ENCODE measurements at places on chromosomes 11 and 22.

GRCh38 chr11:120522736-120523135 is 11.2 kb downstream of the GRIK4 start:
- DNase-seq = no peak

- no peak for DNase-seq
These were observed 114.8 kb downstream of the FAM76B start for GRCh38 chr11:95674657-95675358.

DNA sequence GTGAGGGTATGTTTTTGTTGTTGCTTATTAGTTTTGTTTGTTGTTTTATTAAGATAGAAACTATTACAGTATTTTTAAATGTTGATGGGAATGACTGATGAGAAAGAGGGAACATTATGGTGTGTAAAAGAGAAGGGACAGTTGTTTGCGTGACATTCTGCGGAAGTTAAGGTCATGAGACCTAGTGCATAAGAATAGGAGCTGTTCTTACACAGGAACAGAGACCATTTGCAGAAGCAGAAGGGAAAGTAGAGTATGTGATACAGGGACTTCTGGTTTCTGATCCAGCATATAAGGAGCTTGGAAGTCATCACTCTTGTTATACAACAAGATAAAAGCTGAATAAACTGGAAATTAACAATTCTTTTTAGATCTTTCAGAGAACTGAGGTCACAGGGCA is 299.2 kb upstream of the API5 start:
- DNase-seq = no peak

- DNase-seq = no peak
These were observed 130.2 kb downstream of the TRIM44 start for GRCh38 chr11:35792846-35793192.

GRCh38 chr11:24496736-24497725 is at the start of gene LUZP2:
TSS of gene LUZP2 (plus strand) at chr11:24497053.
- no peak for DNase-seq

GRCh38 chr11:13923182-13923581 is 39.3 kb upstream of the SPON1 start:
- no peak for DNase-seq

DNA sequence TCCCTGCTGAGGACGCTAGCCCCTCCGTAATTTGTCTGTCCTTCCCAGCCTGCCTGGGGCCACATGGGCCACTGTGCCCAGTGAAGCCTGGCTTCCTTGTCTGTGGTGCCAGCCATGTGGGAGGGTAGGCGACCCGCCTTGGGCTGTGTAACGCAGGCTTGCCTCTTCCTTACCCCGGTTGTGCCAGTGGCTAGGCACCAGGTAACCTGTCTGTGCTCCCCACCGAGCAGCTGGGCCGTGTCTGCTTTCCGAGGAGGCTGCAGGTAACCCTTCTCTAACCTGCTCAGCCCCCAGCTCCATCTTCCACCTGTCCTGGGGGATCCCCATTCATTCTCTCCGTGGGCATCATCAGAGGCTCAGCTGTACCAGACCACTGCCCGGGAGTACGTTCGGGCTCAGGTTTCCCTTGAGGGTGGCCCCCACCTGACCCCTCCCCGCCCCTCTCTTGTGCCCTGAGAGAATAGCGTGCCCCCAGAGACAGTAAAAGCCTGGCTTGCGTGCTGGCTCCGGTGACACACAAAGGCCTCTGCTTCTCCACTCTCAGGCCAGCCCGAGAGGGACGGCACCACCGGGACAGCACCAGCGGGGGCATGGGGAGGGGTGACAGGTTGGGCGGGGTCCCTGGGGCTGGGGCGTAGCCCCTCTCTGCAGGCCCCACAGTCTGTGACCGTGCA is 79.1 kb downstream of the CDKN1C start:
- DNase-seq = peak; percentile 5

- DNase-seq = no peak
These were observed 92.9 kb downstream of the DYNC2H1 start for GRCh38 chr11:103202048-103202651.

- no peak for DNase-seq
These were observed 70.6 kb downstream of the STK33 start for GRCh38 chr11:8523396-8523795.

GRCh38 chr11:75823415-75823814 is 8.4 kb downstream of the UVRAG start:
- DNase-seq = no peak

- DNase-seq = no peak
These were observed 13.5 kb downstream of the C11orf97 start for GRCh38 chr11:94525546-94526324.

DNA sequence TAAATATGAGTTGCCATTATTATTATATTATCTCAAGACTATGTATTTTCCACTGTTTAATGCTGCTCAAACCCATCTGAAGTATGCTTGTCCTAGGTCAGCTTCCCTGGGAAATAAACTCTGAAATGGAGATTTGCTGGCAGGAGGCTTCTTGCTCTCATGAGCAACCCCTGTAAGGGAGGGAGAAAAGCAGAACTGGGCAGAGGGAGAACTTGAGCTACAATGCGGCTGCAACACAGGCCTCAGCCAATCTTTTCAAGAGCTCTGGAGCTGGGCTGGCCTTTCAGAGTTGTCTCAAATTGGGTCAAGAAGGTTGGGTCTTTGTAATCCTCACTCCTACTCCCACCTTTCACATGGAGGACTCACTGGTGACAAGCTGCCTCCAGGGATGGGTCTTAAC is 412.6 kb downstream of the TENM4 start:
- no peak for DNase-seq

DNA sequence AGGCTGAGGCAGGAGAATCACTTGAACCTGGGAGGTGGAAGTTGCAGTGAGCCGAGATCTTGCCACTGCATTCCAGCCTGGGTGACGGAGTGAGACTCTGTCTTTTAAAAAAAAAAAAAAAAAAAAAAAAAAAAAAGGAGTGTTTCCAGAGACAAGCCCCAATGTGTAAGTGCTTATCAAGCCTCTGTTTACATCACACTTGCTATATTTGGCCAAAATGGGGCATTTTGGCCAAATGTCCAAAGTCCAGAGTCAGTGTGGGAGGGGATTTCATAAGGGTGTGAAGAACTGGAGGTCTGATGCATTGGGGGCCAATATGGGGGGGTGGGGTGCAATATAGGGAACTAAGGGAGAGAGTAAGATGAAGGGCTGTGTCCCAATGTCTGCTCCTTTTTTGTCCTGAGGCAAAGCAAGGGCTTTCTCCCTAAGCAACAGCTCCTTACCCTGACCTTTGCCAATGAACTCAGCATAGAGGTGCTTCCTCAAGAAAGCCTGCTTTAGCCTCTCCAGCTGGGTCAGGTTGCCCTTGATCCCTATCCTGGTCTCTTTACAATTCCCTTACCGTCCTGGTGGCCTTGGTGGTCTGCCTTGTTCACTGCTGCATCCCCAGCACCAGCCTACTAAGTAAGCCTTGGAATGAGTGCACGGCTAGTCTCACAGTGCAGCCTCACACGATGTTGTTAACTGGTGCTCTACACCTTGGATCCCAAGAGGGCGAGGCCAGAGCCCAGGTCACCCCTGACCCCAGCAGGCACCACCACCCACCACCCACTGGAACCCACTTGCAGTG is 14.1 kb upstream of the BCR start:
- DNase-seq = no peak

DNA sequence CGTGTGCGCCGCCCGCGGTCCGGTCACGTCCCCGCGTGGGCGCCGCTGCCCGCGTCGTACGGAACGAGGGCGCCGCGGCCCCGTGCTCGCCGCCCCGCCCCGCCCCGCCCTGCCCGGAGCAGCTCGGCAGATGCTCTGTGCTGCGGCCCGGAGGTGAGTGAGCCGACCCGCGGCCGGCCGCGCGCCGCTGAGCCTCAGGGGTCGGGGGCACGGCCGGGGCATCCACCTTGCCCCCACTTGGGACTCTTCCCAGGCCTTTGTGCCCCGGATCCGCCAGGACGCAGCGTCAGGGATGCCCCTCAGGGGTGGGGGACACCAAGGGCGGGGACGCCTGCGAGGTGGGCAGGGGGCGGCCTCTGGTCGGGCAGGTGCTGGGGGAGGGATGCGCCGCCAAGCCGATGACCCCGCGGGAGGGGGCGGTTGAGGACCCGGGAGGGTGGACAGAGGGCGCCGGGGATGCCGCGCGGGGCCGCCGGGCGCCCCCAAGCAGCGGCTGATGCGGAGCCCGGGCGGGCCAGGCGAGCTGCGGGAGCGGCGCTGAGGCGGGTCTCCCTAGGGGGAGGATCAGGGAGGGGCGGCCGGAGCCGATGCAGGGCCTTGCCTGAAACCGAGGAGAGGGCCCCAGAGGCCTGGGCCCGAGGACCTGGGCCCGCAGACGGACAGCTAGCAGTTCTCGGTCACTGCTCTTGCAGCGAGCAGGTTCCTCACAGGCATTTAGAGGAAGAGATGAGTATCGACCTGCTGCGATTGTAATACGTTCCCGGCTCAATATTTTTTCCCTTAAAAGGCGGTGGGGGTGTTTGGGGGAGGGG is at the start of gene GNAZ:
GNAZ (plus strand) TSS at position 102 of the 812 bp plus-strand sequence. CDS start 25,177 bp downstream, outside the sequence.
- no peak for DNase-seq

- DNase-seq = no peak
These were observed 134.0 kb downstream of the TRIM44 start for GRCh38 chr11:35796562-35796961.

DNA sequence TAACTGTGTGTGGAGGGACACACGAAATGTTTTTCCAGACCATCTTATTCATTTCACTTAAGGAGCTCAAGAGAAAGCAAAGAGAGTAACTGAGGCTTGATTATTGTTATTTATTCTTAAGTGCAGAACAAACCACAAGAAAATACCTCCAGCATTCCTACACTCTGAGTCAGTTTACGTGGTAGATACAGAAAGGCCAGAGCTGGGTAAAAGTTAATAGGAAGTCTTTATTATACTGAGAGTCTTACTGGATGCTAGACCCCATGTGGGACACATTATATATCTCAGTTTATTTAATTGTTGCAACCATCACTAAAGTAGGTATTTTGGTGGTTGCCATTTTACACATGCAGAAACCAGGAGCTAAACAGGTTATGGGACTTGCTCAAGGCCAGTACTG is 261.4 kb upstream of the POU2AF2 start:
- DNase-seq = no peak

DNA sequence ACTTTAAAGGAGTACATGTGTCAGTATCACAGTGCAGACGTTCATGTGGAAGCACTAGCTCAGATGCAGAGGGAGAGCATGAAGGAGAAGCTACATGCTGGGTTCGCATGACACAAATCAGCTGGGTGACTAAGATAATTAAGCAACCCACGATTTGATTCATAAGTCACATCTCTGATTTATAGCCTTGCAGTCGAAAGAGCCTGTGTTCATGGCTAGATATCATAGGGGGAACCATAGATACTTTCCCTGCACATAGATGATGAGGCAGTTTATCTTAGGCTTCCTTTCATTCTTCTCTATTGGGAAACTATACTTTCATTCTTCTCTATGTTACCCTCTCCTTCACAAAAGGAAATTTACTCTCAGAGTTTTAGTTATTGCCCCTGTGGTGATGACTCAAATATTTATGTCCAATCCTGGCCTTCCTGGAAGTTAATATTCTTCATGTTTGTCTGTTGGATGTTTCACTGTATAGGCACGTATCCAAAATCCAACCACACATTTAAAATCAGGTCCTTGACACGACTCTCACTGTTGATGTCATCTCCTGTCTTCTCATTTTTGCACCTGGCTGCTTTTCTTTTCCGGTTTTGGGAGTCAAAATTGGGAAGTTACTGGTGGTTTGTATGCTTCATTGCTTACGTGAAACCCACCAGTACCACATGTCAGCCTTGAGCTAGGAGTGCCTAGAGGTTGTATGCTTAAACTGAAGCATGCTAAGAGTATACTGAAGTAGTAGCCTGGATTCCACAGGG is 56.3 kb upstream of the SLC5A12 start:
- no peak for DNase-seq

GRCh38 chr11:133740963-133741362 is 104.3 kb downstream of the SPATA19 start:
- DNase-seq = no peak

DNA sequence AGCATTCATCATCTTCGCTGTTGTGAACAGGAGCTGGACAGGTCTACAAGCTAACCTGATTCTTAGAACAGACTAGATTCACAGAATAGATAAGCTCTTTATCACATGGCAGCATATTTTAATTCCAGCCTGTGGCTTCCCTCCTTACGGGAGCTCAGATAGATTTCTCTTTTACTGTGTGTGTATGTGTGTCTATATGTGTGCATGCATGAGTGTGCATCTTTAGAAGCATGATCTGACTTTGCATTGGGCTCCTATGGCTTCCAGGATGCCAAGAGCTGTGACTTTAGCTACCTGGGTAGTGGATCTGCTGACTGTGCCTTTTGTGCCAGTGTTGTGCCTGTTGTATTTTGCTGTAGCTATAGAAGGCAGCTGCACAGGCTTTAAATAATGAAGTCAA is 44.3 kb downstream of the ZNRF3 start:
- no peak for DNase-seq

DNA sequence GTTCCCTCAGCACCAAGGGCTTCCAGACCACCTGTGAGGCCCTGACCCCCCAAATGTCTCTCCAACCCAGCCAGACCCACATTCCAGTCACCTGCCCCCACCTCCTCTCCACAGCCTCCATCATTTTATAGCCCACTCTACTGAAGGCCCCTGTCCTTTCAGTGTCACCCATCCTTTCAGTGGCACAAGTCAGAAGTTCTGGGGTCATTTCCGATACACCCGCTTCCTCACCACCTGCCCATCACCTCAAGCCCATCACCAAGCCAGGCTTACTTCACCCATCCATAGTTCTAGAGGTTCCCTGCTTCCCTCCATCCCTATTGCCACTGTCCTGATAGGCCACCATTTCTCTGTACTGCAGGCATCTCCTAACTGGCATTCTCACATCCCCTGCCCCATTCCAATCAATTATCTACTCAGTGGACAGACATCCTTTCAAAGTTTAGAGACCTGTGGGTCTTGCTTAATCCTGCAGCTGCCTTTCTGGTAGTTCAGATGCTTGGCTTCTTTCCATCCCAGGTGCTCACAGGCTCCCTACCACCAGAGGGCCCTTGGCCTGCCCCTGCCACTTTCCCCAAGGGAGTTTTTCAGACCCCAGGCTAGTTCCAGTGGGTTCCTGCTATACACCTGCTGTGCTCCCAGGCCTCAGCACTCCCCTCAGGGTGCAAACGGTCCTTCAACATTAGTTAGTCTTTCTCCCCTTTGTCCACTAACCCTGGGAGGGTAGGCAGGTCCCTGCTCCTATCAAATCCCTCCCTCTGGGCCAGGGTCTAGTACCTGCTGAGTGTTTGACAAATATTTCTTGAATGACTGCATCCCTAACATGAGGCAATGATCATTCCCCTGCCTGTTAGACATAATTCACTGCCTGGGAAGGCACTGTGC is 7.6 kb downstream of the KCNQ1OT1 start:
- DNase-seq = no peak

- no peak for DNase-seq
These were observed 78.4 kb upstream of the CCDC90B start for GRCh38 chr11:83364500-83365045.

GRCh38 chr11:91248199-91248807 is 976.3 kb upstream of the FAT3 start:
- no peak for DNase-seq

GRCh38 chr22:37925330-37925729 is 19.2 kb downstream of the MICALL1 start:
- no peak for DNase-seq

DNA sequence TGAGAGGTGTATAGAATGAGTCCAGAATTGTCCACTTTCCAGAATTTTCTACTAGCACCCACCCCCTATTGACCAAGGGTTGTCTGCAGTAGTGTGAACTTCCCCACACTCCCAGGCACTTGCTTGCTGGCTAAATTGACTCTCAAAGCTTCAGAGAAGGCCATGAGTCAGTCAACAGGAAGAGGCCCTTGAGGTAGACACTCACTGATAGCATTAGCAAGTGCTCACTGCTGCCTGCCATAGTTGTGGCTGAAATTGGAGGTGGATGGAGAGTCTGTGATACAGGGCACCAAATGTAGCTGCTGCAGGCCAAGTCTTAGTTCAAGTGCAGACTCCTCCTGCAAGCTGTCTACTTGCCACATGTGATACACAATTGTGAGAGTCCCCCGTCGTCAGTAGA is 156.8 kb downstream of the SPON1 start:
- DNase-seq = no peak
